ENCODE measurements at places on chromosomes 2 and 18.

DNA sequence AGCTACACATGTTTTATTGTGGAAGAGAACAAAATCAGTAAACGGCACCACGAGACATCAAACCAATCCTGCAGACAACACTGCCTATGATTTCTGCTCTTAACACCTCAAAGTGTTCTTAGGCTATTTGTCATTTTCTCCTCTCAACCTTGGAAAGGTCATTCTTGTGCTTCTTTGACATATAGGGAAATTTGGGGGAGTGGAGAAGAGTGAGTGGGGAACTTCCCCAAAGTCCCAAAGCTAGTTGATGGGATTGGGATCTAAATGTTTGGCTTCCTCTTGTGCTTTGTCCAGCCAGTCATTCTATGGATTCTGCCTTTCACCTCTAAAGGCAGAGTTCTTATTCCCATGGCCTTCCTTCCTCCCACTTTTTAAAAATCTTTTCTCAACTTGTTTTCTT, 5.8 kb upstream of the MRO start:
- DNase-seq, result no peak

- DNase-seq, result no peak
Measured at GRCh38 chr2:6943523-6943922, 26.3 kb downstream of the RNF144A start.

- no peak for DNase-seq
Measured at GRCh38 chr2:65583061-65583460, 150.7 kb upstream of the SPRED2 start.

DNA sequence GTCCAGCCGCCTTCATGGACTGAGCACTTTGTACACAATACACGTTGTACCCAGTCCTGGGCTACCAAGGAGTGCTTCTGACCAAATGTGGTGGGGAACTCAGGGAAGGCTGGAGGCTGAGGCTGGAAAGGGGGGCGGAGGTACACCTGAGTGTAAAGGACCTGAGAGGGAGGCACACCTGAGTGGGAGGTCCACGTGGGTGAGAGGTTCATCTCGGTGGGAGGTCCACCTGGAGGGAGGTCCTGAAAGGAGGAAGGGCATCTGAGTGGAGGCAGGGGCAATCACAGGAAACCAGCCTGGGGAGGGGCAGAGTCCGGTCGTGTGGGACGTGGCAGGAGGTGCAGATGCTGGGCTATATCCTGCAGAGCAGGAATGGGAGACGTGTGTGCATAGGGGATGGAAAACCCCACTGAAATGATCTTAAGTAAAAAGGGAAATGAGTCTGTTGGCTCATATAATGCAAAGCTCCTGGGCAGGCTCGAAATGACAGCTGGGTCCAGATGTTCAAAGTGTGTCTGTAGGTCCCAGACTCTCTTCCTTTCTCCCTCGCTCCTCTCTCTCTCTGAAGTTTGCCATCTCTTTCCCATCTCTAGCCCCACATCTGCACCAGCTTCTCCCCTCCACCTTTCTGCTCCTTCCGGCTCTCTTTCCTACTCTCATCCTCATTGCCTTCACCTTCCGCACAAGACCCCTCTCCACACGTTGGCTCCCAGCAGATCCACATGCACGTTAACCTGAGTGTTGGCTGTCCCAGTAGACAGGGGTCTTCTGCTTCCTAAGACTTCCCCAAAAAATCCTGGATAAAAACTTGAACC, 137.7 kb downstream of the PXDN start:
- DNase-seq, result no peak

DNA sequence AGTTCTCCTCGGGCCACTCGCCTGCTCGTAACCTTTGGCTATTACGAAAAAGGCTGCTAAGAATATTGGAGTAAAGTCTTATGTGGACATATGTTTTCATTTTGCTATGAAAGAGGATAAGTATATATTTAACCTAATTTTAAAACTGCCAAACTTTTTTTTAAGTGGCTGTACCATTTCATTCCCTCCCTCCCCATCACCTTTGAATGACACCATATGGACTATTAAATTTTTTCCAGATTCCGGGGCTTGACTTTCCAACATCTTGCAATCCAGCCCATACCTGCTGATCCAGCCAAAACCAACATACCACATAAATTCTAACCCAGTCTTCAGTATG, 31.5 kb downstream of the REEP1 start:
- no peak for DNase-seq

GRCh38 chr2:220877897-220878296, 694.2 kb downstream of the EPHA4 start:
- no peak for DNase-seq

DNA sequence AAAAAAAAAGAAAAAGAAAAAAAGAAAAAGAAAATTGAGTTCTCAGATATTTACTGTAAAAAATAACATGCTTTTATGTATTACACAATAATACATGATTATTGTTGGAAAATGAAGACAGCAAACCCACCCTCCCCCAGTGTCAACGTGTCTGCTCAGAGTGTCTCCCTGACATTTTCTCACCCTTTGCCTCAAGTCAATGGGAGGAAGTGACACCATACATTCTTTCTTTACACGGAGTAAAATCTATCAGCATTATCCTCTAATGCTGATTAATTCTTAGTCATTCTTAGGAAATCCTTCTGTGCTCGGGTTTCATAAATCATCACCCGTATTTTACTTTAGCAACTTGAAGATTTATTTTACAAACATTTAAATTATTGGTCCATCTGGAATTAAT, 32.0 kb downstream of the CTAGE1 start:
- DNase-seq, result no peak

DNA sequence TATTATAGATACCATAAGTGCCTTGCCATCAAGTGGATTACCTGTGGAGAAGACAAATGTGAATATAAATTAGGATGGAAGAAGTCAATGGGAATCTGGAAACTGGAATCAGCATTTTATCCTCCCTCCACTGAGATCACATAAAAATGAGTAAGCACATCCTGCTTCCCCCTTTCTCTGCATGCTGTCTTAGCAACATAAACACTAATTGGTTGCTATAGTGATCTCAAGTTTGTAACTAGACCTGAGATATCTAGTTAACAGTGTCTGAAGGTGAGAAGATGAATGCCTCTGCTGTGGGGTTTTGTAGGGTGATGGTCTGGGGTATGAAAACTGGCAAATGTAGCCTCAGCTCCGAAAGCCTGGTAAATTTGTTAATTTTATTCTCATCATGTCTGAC, 1357.5 kb upstream of the CELF4 start:
- DNase-seq, result no peak

DNA sequence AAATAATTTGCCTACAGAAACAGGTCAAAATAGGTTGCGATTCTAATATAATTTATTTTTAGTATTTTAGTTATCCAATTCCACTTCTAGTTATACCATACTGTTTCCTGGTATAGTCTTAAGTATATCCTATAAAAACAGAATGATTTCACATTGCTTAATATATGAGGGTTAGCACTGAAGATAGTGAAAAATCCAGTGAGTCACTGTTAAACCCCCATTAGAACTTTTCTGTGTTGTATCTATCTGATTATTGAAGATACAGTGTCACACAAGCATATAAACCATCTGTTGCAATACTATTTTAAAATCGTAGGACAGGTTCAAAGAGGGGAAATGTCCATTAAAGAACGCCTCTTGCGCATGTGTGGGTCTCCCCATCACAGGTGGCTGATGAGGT, 110.0 kb downstream of the FEZ2 start:
- no peak for DNase-seq

GRCh38 chr2:176748662-176749061, 463.9 kb upstream of the HNRNPA3 start:
- no peak for DNase-seq

- DNase-seq, result no peak
Measured at GRCh38 chr2:236168110-236169080, at the start of gene GBX2. Gene GBX2, minus strand, starts transcription at chr2:236168386. Its CDS starts 415 bp downstream, at chr2:236167971.

- DNase-seq, result no peak
Measured at GRCh38 chr2:204655101-204655500, 109.8 kb downstream of the PARD3B start.
